Stimulated activated CD8-positive, alpha-beta memory T cell treated with anti-CD3 and anti-CD28 coated beads, Interleukin-2, amount 100 ng/mL, for 1 hour (primary cell): ENCODE measurements at places on chromosomes 7 and 10.

- no peak for DNase-seq
These were observed 42.1 kb downstream of the GSDME start for GRCh38 chr7:24715171-24715570.

DNA sequence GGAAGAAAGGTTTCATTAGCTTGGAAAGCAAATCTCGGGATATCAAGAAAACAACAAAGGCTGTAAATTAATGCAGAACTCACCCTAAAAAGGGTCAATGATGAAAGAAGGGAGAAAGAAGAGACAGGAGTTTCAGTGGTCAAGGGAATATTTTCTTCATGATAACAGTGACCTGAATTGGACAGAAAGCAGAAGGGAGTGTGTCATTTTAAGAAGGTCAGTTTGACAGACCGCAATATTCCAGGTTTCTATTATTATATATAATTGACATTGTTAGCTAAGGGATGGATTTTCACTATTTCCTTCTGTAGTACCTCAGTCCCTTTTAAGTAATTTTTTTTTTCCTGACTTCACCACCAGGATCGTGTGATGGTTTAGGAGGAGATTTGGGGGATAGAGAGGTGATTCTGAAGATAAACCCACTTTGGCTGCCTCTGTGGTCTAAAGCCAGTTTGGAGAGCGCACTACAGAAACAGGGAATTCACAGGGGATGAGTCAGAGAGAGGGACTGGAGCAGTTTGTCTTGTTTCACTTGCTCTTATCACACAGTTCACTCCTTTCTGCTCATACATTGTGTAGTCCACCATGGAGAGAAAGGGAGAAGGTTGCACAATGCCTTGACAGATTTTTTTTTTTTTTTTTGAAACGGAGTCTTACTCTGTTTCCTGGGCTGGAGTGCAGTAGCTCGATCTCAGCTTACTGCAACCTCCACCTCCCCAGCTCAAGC, 417.9 kb downstream of the AUTS2 start:
- DNase-seq = no peak

- no peak for DNase-seq
These were observed 179.5 kb upstream of the ITGB1 start for GRCh38 chr10:33137356-33138005.

GRCh38 chr10:113111900-113112853, 162.1 kb downstream of the TCF7L2 start:
- no peak for DNase-seq

DNA sequence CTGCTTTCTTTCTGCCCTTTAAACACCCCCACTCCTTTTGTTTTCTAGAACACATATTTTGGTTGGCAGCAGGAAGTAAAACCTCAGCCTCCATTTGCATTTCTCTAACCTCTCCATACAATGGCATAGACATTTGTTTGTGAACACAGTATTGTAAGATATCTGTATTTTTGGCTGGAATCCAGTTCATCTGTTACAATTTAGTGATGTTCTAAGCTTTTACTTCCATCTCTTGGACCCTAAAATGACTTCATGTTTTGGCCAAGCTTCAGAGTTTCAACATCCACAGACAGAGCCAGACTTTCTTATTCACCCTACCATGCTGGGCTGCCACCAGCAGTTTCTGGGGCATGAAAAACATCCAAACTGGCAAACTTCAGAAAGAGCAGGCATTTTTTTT, 21.1 kb upstream of the AUTS2 start:
- DNase-seq = no peak

GRCh38 chr7:36906448-36906847, 182.2 kb upstream of the AOAH start:
- DNase-seq = no peak

- DNase-seq = no peak
These were observed 53.8 kb downstream of the INPP5A start for GRCh38 chr10:132591166-132591971.

GRCh38 chr10:114905450-114905849, 32.5 kb upstream of the TRUB1 start:
- DNase-seq = no peak

GRCh38 chr7:26426096-26426495, 134.4 kb downstream of the SNX10 start:
- no peak for DNase-seq

DNA sequence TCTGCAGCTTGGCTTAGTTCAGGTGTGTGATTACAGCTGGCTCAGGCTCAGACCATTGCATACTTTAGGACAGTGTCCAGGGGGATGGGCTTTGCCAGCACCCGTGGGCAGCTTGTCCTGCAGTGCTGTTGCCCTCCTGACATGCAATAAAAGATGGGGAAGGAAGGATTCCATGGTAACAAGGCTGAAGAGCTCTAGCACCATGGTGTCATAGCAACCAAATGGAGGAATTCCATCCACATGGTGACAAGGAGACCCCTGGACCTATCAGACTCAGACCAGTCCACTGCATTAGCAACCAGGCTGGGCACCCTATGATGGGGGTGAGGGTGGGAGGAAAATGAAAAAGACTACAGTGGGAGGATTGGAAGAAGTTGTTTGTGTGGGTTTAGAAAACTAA, 49.9 kb downstream of the SORCS3 start:
- no peak for DNase-seq

- no peak for DNase-seq
These were observed 281.1 kb downstream of the CCDC3 start for GRCh38 chr10:12720217-12720981.

- no peak for DNase-seq
These were observed 6.5 kb downstream of the DUSP5 start for GRCh38 chr10:110504111-110504735.

DNA sequence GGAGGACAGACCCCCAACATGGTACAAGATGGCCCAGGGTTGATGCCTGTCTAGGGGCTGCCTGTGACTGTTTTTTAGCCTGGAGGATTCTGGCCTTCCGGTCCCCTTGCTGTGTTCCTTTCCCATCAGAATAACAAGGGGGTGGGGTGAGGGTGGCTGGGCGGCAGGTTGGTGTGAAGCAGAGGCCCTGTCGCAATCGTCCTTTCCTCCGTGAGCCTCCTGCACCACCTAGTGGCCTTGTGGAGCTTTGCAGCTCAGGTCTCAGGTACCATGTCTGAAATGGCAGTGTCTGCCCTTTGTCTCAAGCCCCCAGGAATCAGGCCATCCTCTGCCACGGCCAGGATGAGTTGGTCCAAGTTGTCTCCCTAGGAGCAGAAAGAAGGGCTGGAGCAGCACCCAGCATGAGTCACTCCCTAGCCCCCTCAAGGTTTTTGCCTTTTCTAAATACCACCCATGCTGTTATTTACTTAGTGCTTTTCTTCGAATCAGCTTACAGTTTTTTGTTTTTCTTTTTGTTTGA, 24.2 kb downstream of the TACR2 start:
- DNase-seq = peak; percentile 66

GRCh38 chr10:99883523-99883922, 101.1 kb downstream of the ABCC2 start:
- DNase-seq = no peak

- DNase-seq = no peak
These were observed 885.2 kb upstream of the SORCS1 start for GRCh38 chr10:108049668-108050067.

DNA sequence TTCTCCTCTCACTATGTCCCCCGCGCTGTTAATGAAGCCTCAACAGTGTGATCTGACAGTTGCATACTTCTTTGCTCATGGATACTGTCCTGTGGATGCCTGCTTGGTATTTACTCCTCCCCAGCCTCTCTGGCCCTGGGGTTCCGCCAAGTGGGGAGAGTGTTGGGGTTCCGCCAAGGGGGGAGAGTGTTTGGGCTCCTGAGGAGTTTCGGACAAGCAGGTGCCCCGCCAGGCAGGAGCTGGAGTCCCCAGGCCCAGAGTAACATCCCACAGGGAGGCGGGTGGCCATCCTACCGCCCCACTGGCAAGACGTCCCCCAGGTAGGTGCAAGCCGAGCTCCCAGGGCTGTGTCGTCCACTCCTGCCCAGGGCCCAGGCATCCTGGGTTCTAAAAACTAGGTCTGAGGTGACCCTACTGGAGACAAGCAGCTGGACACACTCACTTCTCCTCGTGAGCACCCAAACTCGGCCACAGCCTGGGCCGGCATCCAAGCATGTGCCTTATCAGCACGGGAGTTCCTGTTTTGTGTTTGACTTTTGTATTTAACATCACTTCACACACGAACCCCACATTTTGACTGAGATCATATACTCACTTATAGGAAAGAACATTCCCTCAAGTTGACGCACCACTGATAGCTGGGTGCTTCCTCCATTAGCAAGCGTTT, 34.2 kb downstream of the CAMK2B start:
- DNase-seq = no peak

GRCh38 chr7:90473814-90474213, 4.4 kb downstream of the PTTG1IP2 start:
- DNase-seq = no peak

DNA sequence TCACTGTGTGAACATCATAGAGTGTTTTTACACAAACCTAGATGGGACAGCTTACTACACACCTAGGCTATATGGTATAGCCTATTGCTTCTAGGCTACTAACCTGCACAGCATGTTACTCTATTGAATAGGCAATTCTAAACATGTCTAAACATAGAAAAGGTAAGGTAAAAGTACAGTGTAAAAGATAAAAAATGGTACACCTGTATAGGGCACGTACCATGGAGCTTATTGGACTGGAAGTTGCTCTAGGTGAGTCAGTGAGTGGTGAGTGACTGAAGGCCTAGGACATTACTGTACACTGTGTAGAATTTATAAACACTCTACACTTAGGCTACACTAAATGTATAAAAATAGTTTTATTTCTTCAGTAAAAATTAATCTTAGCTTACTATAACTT, 182.0 kb upstream of the THSD7A start:
- DNase-seq = no peak

DNA sequence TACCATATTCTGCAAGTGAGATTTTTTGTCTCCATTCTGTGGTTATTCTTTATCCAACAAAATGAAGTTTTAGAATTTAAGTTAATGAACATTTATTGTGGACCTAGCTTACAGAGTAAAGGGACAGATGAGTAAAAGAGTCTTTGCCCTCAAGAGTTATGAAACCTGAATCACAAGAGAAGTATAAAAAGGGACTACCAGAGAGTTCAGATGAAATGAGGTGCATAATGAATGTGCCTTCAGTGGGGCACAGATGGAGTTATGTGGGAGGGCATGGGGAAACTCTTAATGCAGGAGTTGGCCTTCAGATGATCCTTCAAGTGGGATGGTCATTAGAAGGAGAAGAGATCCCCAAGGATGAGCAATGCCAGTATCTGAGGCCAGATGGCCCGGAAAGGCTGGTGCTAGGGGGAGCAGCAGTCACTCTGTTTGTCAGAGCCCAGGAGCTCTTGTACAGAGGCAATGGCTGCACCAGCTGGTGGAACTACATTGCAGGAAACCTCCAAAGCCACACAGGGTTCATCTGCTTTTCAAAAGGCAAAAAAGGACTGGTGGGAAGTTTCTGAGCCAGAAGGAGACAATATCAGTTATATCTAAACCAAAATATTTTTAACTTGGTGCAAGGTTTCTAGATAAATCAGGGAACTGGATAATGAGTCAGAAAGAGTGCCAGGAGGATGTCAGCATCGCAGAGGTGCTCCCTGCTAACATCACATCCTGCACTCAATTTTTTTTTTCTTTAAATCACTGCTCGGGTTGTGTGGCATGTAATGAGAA, 162.0 kb downstream of the KLF6 start:
- DNase-seq = no peak

DNA sequence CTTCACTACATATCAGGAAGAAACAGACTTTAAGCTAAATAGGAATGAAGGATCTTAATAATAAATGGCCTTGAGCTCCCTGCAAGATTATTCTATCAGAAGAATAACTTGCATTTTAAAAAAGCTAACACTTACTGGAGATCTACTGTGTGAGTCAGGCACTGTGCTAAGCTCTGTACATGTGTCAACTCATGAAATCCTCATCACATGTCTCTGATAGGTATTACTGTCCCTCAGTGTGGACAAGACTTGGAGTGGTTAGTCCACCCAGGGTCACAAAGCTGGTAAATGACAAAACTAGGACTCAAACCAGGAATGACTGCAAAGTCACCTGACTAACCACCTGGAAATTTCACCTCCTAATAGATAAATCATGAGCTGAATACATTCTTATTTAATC, 57.1 kb upstream of the KCTD7 start:
- DNase-seq = no peak

DNA sequence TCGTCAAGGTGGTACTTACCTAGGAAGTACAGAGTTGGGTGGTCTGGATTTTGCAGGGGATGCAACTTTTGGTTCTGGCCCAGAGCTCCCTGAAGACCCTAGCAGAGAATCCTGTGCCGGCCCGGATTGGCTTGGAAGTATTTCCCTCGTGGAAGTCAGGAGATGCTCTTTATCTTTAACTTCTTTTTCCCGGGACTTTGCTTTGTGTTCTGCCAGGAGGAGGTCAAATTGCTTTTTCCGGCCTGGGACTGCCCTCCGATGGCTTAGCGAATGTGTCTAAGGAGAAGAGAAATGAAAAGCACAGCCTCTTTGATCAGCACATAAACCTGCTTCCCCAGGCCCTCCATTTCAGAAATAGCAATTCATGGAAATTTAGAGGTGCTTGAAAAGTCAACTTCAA, 57.0 kb upstream of the EFCAB10 start:
- no peak for DNase-seq

DNA sequence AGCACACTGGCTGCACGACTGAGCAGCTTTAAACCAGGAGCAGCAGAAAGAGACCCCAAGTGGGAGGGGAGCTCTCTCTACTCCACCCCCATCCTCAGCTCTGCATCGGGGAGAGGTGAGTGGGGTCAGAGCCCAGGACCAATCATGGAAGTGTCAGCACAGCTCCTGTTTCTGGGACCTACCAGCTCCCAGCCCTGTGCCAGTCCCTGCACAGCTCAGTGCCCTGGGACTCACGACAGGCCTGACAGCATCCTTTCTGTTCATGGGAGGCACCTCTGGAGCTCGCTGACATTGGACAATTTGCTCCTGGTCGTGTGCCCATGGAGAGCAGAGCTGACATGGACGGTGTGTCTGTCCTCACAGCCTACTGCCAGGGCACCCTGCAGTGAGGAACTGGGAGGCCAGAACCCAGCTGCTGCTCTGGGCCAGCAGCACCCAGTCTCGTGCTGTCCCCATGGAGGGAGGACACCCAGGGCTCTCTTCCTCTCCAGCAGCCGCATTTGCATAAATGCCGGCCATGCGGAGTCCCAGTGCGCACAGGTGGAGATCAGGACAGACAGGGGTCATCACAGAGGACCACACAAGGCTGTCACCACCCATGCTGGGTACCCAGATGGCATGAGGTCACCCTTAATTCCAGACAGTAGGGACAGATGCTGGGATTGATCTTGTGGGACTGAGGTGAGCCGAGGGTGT, 45.9 kb upstream of the MSMB start:
- DNase-seq = no peak

DNA sequence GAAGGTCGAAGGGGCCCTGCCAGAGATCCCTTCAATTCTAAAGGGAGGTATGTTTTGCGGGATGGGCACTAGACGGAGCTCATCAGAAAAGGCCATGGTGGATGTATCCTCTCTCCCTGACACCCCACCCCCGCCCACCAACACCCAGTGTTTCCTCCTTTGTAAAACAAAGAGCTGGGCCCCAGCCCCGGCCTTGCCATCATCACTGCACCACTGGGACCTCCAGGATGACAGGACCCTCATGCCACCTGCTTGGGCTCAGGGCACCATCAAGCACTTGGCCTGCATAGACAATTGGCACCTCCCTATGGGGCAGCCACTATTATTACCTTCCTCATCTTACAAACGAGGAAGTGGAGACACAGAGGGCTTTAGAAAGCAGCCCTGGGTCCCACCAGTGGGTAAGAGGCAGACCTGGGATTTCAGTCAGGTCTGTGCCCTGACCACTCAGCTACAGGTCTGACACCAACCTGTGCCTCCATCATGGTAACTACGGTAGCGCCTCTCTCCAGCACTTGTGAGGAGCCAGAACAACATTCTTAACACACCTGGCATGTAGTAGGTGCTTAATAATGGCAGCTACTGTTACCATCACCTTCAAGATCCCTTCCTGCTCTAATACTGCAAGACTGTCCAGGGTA, 2.0 kb downstream of the CALML3 start:
- DNase-seq = no peak
